Activated T-cell treated with anti-CD3 and anti-CD28 coated beads for 4 hours (primary cell): ENCODE measurements at places on chromosomes 1 and 21.

- no peak for DNase-seq
Observed at GRCh38 chr1:115534106-115534505, 107.7 kb upstream of the VANGL1 start.

DNA sequence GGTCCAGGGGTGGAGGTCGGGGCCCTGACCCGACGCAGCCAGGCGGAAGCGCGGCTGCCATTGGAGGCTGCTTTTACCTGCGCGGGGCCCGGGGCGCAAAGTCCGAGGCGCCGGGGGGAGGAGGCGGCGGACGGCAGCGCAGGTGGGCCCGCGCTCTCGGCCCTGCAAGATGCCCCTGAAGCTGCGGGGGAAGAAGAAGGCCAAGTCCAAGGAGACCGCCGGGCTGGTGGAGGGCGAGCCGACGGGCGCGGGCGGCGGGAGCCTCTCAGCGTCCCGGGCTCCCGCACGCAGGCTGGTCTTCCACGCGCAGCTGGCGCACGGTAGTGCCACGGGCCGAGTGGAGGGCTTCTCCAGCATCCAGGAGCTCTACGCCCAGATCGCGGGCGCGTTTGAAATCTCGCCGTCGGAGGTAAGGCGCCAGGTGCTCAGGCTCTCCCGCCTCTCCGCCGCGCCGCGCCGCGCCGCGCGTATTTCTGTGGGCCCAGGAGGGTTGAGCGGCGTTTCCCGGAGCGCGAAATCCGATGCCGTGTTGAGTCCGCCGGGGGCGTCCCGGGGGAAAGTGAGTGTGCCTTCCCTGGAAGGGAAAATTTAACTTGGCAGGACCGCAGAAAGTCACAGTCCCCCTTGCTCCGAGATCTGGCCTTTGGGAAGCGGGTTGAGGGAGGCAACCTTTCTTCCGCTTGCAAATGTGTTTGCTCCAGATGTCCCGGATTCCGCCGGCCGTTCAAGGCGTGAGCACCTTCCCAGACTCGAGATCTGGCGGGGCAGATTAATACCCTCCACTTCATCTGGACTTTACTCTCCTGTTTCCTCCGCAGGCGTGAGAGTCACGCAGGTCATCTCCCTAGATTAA lies at the start of gene GIPC2:
TSS of gene GIPC2 (plus strand) at position 41 of the 853 bp plus-strand sequence. CDS start at position 170, 129 bp downstream.
- DNase-seq = no peak

GRCh38 chr1:19861034-19861433 lies 21.2 kb upstream of the OTUD3 start:
- no peak for DNase-seq

DNA sequence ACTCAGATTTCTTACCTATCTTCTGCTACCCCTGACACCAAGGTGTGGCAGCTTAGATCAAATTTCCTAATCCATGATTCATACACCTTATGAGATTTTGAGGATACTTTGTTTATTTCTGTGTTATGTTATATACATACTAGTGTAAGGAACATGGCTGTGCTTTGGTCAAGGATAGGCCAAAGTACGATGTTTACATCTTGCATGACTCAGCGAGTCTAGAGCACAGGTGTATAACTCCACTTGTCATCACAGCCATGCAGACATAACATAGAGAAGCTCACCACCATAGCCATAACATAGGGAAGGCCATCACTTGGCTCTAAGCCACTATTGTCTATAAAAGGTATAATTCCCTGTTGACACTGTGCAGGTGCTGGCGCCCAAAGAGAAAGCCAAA lies 61.2 kb downstream of the GBP6 start:
- DNase-seq = no peak

DNA sequence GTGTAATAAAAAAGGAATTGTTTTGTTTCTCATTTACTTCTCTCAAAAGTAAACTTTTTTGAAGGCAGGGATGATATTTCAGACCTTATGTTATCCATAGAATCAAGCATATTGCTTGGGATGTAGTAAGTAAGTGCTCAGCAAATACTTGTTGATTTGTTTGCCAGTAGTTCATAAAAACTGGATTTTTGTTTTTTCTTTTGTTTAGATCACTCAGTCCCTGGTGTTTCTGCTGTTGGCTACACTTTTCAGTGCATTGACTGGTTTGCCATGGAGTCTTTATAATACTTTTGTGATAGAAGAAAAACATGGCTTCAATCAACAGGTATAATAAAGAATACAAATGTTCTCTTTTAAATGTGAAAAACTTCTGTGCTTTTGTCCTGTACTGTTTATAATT lies 10.2 kb downstream of the ZMPSTE24 start:
- no peak for DNase-seq

- DNase-seq = no peak
Observed at GRCh38 chr1:32894681-32895080, 6.5 kb downstream of the TMEM54 start.

GRCh38 chr1:33713058-33713877 lies 150.6 kb upstream of the HMGB4 start:
- DNase-seq = no peak

- no peak for DNase-seq
Observed at GRCh38 chr1:65027666-65028358, 61.5 kb upstream of the JAK1 start.

DNA sequence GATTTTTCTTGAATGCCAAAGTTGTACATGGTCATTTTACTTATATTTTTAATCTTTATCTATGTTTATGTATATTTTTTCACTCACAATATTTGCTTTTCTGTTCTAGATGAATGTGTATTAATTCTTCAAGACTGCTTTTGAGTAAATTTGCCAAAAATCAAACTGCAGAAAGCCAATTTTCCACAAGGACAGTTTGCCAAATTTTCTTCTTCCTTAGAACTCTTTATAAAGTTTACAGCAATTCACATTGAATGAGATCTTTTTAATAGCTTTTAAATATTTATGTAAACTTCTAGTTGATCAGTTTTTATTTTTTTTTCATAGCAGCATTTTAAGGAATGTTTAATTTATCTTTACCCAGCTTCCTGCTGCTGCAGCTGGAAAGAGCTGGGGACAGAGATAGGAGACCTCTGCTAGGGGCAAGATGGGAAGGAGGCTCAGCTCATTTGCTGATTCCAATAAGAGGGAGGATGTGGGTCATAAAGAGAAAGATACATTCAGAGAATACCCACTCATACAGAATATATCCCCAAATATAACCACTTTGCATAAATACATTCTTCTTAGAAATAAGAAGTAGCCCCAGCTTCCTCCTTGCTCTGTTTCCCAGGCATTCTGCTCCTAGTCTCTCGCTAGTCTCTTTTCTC lies 93.0 kb downstream of the ODF2L start:
- no peak for DNase-seq

DNA sequence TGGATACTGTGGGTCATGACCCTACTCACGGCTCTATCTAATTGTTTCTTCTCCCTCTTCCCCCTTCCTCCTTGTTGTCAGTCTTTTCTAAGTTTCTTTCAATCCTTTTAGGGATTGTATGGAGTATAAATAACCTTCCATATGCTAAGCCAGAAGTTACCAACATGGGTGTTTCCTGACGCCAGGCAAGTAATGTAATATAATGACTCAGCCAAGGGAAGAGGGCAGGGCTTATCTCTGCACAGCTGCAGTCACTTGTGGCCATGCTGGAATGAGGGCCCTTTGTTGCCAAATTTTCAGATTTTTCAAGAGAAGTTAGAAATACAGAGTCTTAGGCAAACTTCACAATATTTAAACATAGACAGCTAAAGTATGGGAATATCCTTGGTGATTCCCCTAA lies 194.6 kb downstream of the ST6GALNAC3 start:
- DNase-seq = no peak

GRCh38 chr1:170670802-170671628 lies 7.1 kb downstream of the PRRX1 start:
- no peak for DNase-seq

GRCh38 chr1:212688341-212689047 lies 11.1 kb downstream of the BATF3 start:
- no peak for DNase-seq

DNA sequence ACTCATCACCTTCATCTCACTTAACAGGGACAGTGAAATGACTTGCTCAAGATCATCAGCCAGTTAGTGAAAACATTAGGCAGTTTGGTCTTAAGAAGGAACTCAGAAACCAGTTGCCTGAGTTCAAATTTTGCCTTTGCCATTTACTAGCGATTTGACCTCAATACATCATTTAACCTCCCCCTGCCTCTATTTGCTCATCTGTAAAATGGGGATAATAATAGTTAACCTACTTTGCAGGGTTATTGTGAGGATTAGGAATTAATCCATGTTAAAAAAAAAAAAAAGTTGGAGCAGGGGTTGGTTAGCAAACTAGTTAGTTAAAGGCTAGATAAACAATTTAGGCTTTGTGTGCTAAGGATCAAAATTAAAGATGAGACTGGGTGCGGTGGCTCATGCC lies 10.6 kb upstream of the TACSTD2 start:
- no peak for DNase-seq

- no peak for DNase-seq
Observed at GRCh38 chr1:207312604-207312920, 8.9 kb upstream of the CD55 start.

GRCh38 chr1:10628685-10629084 lies 153.9 kb downstream of the PEX14 start:
- no peak for DNase-seq

DNA sequence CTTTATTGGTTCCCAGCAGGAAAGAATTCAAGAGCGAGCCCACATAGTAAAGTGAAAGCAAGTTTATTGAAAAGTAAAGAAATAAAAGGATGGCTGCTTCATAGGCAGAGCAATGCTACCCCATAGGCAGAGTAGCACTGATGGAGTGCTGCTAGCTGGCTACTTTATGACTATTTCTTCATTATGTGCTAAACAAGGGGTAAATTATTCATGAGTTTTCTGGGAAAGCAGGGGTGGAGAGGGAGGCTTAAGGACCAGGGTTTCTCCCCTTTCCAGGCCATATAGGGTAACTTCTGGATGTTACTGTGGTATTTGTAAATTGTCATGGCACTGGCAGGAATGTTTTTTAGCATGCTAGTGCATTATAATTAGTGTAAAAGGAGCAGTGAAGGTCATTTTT lies 1271.4 kb downstream of the KCNT2 start:
- DNase-seq = no peak

DNA sequence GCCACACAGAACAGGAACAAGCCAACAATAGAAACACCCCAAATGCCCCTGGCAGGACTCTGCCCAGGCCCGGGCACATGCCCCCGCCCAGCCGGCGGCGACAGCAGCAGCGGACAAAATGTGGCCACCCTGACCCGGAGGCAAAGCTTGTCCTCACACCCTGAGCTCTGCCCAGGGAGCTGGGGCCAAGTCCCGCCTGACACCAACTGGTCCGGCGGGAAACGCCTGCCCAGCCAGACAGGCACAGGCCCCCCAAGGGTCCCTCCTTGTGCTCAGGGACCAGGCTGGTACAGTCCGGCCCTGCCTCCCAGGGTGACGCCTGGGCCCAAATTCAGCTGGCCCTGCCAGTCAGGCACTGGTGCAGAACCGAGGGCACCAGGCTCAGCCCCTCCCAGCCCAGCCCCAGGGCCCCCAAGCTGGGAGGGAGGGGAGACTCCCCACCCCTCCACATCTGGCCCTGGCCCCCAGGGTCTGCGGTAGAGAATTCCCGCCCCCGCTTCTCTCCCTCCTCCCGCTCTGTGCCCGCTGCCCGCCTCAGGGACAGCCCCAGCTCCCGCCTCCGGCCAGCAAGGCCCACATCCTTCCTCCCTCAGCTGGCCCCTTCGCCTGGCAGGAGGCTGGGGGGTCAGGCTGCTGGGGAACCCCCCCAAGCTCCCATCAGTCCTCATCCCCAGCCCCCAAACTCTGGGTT lies 2.0 kb downstream of the AHDC1 start:
- DNase-seq = no peak

DNA sequence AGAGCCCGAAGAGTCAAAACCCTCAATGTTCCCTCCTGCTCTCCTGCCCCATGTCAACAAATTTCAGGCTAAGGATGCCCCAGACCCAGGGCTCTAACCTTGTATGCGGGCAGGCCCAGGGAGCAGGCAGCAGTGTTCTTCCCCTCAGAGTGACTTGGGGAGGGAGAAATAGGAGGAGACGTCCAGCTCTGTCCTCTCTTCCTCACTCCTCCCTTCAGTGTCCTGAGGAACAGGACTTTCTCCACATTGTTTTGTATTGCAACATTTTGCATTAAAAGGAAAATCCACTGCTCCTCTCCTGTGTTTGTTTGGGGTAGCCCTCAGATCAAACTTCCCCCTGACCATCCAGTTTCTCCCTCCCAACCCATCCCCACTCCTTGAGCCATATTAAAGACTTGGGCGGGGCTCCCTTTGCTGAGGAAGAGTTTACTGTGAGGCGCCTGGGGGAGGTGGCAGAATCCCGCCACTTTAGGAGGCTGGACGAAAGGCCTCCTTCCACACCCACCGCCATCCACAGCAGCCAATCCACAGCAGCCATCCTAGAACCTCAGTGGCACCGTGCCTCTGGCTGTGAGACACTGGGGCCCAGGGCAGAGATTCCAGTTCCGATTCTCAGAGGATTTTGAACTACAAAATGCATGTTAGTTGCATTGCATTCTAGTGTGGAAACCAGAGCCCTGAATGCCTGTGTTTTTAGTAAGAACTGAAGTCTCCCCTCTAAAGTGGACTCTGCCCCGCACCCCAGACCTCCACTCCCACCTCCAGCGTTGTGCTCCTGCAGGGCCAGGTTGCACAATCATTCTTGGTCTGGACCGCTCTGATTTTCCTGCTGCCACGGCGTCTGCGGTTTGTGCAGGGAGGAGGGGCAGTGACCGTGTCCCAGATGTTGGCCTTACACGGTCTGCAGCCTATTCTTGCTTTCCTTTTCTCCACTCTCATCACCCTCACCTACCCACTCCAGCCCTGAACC lies 3.0 kb downstream of the OLFML3 start:
- no peak for DNase-seq

- DNase-seq = no peak
Observed at GRCh38 chr1:67741121-67741520, 56.1 kb downstream of the GADD45A start.

DNA sequence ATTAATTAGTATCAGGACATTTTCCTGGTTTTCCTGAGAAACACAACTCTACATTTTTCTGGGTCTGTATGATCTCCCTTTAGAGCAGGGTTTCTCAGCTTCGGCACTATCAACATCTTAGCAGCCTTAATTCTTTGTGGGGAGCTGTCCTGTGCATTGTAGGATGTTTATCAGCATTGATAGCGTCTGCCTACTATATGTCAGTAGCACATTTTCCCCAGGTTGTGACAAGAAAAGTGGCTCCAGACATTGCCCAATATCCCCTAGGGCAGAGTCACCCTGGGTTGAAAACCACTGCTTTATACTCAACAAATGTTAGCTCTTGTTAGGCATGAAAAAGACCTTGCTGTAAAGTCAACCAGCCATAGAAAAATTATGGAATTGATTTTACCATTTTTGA lies 195.1 kb upstream of the FMN2 start:
- no peak for DNase-seq

- DNase-seq = no peak
Observed at GRCh38 chr1:96837781-96838216, 116.2 kb downstream of the PTBP2 start.

GRCh38 chr1:200487650-200488049 lies 77.8 kb upstream of the ZNF281 start:
- no peak for DNase-seq

- DNase-seq = no peak
Observed at GRCh38 chr1:228021355-228022030, 14.7 kb downstream of the WNT3A start.

GRCh38 chr1:19305880-19306279 lies 6.1 kb downstream of the AKR7A2 start:
- DNase-seq = no peak

- DNase-seq = no peak
Observed at GRCh38 chr1:47823040-47823808, 174.0 kb downstream of the TRABD2B start.
